ENCODE measurements at places on chromosomes 11 and 22.

DNA sequence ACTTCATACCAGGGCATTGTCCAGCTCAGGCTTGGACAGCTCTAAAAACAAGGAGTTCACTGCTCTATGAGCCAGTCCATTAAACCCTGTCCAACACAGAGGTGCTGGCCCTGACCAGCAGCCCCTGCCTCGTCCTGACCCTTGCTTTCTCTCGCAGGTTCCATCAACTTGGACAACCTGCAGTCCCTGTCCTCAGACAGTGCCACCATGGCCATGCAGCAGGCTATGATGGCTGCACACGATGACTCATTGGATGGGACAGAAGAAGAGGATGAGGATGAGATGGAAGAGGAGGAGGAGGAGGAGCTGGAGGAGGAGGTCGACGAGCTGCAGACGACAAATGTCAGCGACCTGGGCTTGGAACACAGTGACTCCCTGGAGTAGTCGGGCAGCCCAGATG lies 65.1 kb downstream of the FEZ1 start:
- DNase-seq: no peak

GRCh38 chr22:37643225-37643847 lies 3.9 kb downstream of the SH3BP1 start:
- DNase-seq: peak; percentile 80

GRCh38 chr11:99241066-99241465 lies 220.3 kb downstream of the CNTN5 start:
- DNase-seq: no peak

- DNase-seq: no peak
These were observed 44.7 kb upstream of the SERPIND1 start for GRCh38 chr22:20729194-20729593.

DNA sequence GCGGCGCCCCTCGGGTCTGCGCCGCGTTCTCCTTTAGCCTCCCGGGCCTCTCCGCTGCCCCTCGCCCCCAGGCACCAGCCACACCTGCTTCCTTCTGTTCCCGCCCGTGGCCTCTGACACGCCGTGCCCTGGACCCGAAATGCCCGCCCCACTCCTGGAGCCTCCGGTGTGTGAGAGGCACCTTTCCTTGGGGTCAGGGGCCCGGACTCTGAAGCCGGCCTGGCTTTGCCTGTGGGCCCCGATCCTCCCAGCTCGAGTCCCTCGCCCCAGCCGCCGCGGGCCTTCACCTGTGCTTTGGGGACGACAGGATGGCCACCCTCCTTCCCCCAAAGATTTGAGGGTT lies 661 bp upstream of the CDPF1 start:
- DNase-seq: no peak

Data from common myeloid progenitor, CD34-positive (primary cell).